ENCODE measurements at places on chromosomes 11 and 22.

DNA sequence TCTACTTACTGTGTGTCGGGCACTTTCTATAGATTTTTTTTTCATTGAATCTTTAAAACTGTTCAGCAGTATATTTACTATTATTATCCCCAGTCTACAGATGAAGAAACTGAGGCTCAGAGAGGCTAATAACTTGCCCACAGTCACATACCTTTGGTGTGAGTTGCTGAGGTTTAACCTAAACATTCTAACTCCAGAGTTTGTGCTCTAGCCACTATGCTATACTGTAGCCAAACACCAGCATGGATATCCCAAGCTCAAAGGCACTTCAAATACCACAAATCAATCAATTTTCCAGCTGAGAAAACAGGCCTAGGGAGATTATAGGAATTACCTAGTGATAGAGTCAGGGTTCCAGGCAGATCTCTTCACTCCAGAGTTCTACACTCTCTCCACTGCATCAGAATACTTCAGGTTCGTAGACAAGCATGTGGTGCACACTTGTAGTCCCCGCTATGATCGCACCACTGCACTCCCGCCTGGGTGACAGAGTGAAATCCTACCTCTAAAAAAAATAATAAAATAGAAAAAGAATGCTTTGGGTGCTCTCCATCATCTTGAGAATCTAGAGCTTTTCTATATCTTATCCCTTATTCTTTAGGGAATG is 20.4 kb upstream of the UPB1 start:
- no peak for DNase-seq

DNA sequence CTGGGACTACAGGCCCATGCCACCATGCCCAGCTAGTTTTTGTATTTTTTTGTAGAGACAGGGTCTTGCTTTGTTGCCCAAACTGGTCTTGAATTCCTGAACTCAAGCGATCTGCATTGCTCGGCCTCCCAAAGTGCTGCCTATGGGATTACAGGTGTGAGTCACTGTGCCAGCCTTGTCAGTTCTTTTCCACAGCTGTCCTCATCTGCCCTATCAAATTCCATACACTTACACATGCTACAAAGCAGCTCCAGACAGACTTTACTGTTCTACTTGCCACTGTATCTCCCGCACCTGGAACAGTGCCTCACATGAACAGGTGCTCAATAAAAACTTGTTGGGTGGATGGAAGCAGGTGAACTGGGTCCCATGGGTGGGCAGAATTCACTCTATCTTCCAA is 8.2 kb downstream of the STX5 start:
- DNase-seq: no peak

DNA sequence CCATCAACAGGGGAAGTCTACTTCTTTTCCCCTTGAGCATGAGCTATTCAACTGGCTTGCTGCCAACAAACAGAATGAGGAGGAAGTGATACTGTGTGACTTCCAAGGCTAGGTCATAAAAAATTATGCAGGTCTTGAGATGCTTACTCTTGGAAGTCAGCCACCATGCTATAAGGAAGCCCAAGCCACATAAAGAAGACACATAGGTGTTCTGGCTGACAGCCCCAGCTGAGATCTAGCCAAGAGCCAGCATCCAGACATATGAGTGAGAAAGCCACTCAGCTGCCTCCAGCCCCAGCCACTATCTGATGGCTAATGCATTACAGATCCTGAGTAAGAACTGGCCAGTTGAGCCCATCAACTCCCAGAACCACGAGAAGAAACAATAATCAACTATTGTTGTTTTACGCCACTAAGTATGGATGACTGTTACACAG is 31.0 kb upstream of the PPP2R1B start:
- peak; percentile 66 for DNase-seq

- DNase-seq: no peak
Observed at GRCh38 chr11:4809246-4809645, 5.1 kb upstream of the OR52R1 start.

GRCh38 chr11:122100037-122100755 is 15.8 kb downstream of the BLID start:
- no peak for DNase-seq
